ENCODE measurements at places on chromosomes 3 and 15.
A peak's percentile ranks its signal among the peaks of the same experiment; 100 is the strongest.

DNA sequence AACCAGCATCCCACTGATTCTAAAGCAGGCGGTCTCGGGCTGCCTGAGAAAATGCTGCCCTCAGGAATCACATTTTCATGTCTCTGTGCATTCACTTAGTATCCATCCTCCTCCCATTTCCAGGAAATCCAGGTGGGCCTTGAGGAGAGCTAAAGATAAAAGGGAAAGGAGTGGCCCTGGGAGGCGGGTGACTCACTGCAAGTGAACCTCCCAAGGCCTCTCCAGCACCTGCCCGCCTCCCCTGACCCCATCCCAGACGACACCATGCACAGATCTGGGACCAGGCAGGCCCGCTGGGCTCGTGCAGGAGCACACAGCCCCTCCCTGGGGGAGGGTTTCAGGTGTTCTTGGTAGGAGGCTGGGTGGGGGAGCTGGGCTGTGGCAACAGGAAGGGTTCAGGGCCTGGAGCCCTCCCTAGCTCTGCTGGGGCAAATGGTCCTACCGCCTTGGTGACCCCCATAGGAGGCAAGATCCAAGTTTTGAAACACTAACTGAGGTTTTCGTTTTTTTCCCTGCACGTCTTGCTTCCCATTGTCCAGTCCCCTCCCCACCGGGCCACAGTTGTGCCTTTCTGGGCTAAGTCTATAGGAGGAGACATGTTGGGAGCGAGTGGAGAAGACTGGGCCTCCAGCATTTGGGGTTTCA lies 22.2 kb downstream of the MELTF start:
- no peak for DNase-seq

DNA sequence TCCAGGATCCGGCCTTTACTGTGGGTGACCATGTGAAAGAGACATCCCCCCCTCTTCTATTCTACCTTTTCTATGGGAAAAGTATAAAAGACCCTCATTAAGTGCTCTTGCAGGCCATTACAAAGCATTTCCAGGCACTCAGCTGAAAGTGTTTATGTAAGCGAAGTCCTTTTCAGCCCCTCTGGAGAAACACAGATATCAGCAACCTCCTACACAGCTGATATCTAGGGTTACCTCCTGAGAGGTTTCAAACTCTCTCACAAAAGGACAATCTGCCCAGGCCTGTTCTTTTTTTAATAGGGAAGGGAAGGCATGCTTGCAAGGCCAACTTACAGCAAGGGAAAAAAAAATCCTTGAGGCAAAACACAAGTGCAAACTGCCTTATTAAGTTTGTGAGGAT lies 12.6 kb downstream of the ETV5 start:
- DNase-seq, result no peak

DNA sequence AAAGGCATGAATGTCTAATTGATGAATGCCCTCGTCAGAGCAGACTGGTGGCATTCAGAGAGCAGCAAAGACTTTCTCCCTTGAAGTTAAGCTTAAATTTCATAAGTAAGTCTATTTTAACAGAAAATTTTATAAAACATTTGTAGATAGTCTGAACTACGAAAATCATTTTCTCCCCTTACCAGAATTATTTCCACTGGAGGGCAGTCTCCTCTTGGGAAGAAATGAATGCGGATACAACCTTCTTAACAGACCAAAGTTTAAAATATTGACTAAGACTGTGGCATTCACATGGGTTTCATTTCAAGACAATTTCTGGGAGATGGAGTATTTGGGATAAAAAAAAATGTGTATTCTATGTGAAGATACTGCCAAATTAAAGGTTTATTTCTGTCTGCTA lies 669.0 kb downstream of the FHIT start:
- DNase-seq, result no peak

DNA sequence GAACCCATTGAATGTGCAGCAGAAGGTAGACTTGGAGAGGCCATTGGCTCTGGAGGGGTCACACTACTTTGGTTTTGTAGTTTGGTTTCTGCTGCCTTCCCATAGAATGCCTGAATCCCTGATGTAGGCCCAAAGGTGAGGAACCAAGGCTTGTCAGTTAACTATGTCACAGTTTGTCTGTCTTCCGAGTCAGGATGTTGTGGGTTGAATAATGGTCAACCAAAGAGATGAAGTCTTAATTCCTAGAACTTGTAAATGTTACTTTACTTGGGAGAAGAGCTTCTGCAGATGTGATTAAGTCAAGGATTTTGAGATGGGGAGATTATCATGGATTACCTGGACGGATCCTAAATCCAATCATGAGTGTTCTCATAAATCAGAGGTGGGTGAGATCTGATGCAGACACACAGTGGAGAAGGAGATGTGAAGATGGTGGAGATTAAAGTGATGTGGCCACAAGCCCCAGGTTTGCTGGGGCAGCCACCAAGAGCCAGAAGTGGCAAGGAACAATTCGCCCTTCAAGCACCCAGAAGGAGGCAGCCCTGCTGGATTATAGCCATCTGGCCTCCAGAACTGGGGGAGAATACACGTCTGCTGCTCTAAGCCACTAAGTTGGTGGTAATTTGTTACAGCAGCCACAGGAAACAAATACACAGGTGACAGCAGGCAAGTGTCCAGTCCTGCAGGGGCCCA lies 2.3 kb upstream of the CCR8 start:
- DNase-seq, result no peak

DNA sequence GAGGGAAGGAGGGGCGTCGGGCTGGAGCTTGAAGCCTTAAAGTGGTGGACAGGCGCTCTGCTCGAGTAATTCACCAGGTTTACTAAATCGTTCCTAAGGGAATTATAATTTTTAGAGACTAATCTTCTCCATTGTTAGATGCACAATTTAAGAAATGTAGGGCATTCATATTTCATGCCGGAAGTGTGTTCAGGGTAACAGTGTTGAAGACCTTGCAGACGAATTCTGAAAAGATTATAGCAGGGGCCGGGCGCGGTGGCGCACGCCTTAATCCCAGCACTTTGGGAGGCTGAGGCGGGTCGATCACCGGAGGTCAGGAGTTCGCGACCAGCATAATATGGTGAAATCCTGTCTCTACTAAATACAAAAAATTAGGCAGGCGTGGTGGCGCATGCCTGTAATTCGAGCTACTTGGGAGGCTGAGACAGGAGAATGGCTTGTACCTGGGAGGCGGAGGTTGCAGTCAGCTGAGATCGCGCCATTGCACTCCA lies 365 bp upstream of the GTF2A2 start:
- no peak for DNase-seq

DNA sequence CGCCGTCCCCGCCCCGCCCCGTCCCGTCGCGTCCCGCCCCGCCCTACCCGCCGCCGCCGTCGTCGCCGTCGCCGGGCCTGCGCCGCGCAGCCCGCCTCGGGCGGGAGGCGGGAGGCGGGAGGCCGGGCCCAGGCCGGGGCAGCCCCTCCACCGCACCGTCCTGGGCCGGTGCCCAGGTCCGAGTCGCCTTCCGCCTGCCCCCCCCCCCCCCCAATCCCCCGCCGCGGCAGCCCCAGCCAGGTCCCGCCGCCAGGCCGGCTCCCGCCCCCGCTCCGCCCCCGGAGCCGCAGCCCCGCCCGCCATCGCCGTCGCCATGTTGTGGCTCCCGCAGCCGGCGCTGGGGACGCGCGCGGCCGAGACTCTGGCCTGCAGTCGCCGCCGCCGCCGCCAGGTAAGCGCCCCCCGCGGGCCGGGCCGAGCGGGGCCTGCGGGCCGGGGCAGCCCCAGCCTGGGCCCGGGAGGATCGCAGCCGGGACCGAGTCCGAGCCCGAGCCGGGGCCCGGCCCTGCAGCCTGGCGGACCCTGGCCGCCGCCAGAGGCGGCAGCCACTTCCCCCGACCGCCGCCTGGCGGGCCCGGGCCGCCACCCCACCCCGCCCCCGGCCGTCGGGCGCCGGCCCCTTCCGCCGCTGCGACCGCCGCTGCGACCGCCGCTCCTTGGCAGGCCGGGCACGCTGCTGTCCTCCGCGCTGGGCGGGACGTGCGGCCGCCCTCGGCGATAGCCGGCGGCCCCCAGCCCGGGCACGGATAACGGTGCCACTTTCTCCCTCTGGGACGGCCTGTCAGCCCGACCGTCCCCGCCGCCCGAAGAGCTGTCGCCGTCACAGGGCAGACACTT lies at the start of gene ZNF592:
Gene ZNF592, plus strand, starts transcription at position 319 of the 837 bp plus-strand sequence. CDS start 34,084 bp downstream, outside the sequence.
- peak; percentile 60 for DNase-seq

DNA sequence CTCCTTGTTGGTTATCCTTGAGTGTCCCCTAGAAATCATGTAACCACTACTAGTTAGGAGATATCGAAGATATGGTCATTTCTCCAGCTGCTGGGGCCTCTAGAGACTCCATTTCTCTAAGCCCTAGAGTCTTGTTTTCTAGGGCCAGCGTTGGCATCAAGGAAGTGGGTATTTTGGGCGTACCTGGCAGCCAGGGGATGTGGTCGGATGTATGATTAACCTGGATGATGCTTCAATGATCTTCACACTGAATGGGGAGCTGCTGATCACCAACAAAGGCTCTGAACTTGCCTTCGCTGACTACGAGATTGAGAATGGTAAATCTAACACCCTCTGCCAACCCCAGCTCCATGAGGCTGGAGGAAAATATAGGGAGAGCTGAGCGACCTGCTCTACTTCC lies 325.5 kb downstream of the RYR3 start:
- DNase-seq, result no peak

- no peak for DNase-seq
These were observed 25.0 kb downstream of the MYLK start for GRCh38 chr3:123859177-123859576.

DNA sequence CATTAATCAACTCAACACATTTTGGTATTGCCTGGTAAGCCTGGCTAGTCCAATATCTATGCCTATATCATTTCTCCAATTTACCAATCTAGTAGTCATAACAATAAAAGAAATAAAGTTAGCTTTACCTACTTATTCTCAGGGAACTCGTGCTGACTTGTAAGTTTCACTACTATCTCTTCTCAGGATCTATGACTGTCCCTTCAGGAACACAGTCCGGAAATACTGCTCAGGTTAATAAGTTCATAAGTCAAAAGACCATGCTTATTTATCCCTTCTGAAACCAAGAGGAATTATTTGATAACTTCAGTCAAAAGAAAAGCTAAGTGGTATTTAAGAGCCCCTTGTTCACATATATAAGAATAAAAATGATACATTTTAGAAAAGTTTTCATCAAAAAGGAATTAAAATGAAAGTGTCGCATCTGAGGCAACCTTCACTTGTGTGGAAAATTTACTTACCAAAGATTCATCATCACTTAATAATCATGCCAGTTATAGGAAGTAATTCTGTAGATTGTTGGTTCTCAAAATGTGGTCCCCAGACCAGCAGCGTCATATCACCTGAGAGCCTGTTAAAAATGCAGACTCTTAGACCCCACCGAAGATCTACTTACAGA lies 15.5 kb upstream of the THRB start:
- no peak for DNase-seq

- DNase-seq, result no peak
These were observed 320.6 kb downstream of the UACA start for GRCh38 chr15:70442616-70443321.

DNA sequence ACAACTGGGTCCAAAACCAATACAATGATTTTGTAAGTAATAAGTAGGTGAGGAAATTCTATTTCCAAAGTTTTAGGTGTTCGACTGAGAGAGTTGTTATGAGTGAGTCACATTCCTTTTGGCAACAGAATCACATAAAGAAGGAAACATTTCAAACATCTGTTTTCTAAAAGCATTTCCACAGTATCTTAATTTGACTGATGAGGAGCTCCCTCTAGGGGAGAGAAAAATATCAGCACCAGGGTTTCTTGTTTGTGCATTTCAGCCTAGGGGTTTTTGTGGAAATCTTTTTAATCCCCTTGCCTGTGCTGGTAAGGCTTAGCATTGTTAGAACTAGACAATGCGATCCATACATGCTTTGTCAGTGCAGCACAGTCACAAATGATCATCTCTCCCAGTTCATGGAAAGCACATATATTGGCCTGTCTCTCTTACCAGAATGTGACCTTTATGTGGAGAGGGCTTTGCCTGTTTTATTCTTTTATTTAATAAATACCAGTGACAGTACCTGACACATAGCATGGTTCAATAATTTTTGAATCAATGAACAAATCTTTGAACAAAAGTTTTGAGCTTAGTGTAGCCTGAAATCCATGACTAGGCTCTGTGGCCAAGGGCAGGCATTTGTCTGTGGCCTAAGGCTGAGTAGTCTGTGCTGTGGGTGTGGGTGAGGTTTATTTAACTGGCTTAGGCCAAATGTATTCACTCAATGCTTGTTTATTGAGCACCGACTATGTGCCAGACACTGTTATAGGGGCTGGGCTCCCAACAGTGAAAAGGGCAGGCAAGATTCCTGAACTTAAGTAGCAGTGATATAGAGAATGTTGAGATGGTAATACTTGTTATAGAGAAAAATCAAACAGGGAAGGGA lies 21.1 kb upstream of the IQCF6 start:
- DNase-seq, result peak; percentile 57

DNA sequence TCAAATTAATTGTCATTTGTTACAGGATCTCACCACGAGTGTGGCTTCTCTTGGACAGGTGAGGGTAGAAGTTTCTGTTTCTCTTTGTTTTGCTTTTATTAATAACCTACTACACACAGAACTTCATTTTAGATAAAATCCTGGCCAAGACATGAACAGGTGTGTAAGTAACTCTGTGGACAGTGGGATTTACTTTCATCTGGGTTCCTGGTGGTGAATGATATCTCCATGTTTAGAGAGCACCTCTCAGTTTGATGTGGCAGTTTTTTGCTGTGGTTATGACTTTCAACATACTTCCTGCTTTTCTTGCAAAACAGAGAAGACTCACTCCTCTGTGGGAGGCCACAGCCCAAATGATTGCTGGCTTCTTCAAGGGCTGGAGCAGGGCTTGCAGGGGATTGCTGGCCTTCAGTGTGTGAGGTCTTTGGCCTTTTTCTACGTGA lies 71.1 kb upstream of the XCR1 start:
- DNase-seq, result peak; percentile 11

GRCh38 chr15:66772604-66773128 lies 70.6 kb downstream of the SMAD6 start:
- no peak for DNase-seq

GRCh38 chr15:100107151-100107550 lies 234.6 kb downstream of the ADAMTS17 start:
- DNase-seq, result no peak

DNA sequence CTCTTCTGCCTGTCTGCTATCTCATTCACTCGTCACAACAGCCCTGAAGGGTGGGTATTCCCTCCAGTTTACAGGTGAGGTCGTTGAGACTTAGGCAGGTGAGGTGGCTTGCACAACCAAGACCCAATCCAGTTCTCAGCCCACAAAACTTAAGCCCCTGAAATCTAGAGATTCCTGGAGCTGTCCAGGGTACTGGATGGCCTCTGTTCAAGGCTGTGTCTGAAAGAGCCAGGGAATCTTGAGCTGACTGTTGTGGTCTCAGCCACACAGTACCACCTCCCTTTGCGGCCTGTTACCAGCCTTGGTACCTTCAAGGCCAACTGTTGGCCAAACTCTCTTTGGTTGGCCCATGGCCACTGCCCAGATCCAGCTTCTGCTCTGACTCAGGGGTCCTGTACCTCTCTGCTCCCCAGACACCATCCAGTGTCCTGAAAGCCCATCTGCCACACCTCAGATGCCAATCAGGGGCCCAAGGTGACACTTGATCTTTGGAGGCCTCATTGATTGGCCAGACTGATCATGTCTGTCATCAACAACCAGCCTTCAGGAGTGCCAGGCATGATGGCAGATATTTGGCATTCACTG lies 10.9 kb upstream of the FAM107A start:
- DNase-seq, result no peak
